Cerebellar nuclear complex (tissue), 1 donor: ENCODE measurements at places on chromosomes 2 and 18.

GRCh38 chr2:150133623-150134022, 353.8 kb downstream of the RND3 start:
- no peak for DNase-seq

- no peak for DNase-seq
Observed at GRCh38 chr18:44818668-44819403, 138.1 kb downstream of the SETBP1 start.

- no peak for DNase-seq
Observed at GRCh38 chr2:219003267-219003634, 10.0 kb upstream of the CRYBA2 start.

- DNase-seq, result no peak
Observed at GRCh38 chr18:77422974-77423867, 173.6 kb downstream of the GALR1 start.

DNA sequence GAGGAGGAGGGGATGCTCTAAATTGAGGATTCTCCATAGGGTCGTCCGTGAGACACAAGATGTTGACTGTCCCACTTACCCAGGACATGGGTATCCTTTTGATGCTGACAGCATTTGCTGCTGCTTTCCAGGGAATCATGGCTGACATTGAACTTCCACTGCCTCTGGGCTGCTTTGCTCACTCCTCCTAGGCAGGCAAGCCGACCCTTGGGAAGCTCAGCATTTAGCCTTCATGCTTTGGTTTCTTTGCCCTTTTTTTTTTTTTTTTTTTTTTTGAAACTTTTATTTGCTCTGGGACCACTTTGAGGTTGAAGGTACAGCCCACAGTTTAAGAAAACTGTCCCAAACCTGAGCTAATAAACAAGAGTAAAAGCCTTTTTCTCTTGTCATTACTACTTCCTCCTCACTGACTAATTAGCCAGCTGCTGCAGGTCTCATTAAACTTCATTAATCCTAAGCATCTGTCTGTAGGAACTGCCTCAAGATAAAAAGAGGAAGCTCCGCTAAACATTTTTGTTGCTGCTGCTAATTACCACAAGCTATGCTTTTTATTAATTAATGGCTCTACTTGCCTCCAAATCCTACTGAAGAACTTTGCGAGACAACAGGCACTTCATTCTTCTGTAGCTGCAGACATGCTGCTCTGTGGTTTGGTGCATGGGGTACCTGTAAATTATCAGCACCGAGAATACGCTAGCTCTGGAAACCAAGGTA, 125.4 kb downstream of the SPTBN1 start:
- no peak for DNase-seq

- DNase-seq, result no peak
Observed at GRCh38 chr2:84919885-84920580, 14.6 kb downstream of the TMSB10 start.

GRCh38 chr2:10688921-10689807, 611 bp downstream of the NOL10 start:
- DNase-seq, result no peak

DNA sequence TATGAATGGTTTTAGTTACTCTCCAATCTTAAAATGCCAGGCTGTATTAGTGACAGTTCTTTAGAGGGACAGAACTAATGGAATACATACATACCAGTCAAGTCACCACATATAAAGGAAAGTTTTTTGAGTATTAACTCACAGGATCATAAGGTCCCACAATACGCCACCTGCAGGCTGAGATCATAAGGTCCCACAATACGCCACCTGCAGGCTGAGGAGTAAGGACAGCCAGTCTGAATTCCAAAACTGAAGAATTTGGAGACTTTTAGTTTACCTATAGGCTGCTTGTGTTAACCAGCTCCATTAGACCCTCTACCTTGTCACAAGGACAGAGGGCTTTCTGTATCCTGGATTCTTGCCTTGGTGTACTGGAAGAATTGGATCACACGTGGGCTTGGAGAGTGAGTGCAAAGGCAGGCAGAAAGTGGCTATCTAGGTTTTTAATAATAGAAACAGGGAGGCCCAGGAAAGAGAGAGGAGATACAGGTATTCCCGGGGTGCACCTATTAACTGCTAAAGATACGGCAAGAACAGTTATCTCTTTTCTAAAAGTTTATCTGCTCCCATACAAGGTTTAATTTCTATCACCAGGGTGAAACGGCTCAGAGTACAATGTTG, 234.9 kb upstream of the CYRIA start:
- DNase-seq, result no peak

DNA sequence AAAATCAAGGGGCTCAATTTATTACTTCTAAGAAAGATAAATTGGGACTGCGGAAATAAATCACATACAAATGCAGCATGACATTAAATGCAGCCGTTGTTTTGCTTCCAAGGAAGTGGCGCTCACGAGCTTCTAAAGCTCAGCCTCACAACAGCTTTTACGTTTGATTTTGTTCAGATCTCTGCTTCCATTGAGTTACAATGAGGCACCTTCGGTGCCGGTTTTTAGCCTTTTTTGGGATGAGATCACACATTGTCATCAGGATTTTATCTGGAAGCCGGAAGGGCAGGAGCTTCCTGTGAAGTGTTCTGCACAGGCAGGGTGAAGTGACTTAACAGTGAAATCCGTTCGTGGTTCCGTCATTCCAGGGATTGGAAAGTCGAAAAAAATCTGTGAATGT, 209.8 kb downstream of the DCDC2C start:
- DNase-seq, result no peak

- DNase-seq, result no peak
Observed at GRCh38 chr2:197502201-197502600, 2.0 kb downstream of the HSPE1 start.

- no peak for DNase-seq
Observed at GRCh38 chr2:172207911-172208310, 105.2 kb upstream of the DLX2 start.

DNA sequence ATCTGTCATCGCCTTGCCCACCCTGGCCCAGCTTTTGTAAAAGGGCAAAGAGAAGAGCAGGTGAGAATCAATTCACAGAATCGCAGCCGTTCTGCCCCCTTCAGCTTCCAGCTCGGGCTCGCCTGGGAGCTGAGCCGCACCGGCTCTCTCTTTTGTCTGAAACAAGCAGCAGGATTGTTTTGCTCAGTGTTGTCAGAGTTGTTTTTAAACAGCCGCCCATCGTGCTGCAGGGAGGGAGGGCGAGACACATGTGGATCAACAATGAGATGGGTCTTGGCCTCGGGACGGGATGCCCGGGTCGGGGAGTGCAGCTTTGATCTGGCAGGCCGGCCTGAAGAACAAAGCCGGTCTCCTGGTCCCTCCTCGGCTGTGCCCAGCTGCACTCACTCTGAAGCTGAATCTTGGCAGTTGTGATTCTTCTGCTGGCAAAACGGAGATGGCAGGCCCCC, 39.7 kb upstream of the HDAC4 start:
- DNase-seq, result no peak

DNA sequence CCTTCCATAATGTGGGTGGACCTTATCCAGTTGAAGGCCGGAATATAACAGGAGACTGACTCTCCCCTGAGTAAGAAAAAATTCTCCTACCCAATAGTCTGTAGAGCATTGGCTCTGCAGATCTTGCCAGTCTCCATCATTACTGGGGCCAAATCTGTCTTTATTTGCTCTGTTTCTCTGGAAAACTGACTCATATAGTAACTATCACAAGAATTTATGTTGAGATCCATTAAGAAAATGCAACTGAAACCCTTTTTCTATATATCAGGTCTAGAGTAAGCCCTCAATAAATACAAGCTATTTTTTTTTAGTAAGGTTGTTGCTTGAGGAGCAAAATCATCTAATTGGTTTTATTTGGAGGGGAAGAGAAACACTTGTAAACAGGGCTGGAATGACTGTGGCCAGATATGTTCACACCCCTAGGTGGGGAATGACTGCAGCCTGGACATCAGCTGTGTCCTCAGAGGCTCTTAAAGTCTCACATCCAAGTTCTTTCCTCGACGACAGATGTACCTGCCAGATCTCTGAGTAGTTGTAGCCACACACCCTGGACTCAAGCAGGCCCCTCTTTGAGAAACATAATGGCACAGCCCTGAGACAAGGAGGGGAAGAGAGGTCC, 339.7 kb downstream of the TNS1 start:
- no peak for DNase-seq

DNA sequence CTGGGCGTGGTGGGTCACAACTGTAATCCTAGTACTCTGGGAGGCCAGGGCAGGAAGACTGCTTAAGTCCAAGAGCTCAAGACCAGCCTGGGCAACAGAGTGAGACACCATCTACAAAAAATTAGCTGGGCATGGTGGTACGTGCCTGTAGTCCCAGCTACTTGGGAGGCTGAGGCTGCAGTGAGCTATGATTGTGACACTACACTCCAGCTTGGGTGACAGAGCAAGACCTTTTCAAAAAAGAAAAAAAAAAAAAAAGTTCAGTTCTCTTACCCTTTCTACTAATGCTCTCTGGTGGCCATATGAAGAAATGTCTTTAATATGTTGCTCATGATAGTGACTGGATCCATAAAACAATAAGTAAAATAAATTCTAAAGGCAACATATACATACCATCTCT, 14.9 kb downstream of the TYW5 start:
- DNase-seq, result no peak

DNA sequence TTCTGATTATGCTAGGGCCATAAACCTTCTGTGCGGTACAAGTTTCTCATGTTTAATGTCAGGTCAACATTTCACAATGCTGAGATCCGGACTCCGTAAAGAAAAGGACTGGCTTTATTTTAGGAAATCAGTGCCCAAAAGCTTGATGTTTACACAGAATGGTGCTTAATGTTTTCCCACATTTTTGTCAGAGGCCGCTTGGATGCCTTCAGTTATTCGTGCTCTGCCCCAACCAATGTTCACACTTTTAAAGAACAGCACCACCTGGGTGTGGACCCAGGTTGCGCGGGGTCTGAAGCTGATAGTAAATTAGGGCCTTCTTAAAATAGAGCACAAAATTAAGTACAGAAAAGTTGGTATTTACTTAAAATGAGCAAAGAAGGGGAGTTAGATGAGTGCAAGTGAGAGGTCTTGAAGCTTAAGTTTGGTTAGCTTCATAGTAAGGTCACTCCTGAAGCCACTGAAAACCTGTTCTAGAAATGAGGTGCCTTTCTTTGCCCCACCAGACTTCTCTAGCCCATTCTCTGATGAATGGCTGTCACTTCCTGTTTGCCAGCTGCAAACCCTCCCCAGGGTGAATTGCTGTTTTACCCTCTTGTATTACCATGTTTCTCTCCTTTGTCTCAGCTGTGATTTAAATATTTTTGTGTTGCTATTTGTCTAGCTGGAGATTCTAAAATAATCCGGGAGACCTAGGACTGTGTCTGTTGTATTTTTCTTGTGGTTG, 20.5 kb downstream of the SLC3A1 start:
- DNase-seq, result no peak

GRCh38 chr2:216553482-216554240, 55.0 kb downstream of the RPL37A start:
- peak; percentile 14 for DNase-seq

DNA sequence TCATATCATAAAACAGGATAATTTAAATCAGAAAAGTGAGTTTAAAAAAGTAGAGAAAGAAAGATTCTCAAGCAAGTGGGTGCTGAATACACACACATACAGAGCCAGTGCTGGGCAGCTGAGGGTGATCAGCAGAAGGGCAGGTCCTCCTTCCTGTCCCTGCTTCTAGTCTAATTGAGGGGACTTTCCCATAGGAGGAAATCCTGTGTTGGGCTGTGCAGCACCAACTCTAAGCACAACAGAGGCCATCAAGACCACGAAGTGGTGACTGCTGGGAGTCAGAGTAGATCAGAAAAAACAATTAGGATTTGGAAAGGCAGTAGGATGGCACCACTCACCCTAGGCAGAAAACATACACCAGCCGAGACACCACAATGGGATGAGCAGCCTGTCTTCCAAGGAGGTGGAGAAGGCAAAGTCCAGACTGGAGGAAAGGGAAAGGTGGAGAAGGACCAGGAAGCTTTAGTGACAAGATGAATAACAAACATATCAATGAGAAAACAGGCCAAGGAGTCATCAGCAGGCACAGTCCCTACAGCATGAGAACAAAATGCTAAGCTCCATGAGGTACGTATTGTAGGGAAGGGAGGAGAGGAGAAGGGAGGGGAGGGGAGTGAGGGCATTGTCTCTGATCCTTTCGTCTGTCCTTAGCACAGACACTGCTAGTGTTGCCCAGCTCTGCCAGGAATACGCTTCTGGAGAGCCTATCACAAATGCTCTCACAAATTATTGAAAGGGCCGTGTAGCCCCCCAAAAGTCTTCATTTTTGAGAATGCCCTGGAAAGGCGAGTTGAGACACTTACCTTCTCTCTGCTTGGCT, 16.7 kb upstream of the MSGN1 start:
- DNase-seq, result no peak

- no peak for DNase-seq
Observed at GRCh38 chr2:71962911-71963694, 184.6 kb downstream of the CYP26B1 start.

- peak; percentile 85 for DNase-seq
Observed at GRCh38 chr2:235414422-235414821, 79.4 kb upstream of the AGAP1 start.

DNA sequence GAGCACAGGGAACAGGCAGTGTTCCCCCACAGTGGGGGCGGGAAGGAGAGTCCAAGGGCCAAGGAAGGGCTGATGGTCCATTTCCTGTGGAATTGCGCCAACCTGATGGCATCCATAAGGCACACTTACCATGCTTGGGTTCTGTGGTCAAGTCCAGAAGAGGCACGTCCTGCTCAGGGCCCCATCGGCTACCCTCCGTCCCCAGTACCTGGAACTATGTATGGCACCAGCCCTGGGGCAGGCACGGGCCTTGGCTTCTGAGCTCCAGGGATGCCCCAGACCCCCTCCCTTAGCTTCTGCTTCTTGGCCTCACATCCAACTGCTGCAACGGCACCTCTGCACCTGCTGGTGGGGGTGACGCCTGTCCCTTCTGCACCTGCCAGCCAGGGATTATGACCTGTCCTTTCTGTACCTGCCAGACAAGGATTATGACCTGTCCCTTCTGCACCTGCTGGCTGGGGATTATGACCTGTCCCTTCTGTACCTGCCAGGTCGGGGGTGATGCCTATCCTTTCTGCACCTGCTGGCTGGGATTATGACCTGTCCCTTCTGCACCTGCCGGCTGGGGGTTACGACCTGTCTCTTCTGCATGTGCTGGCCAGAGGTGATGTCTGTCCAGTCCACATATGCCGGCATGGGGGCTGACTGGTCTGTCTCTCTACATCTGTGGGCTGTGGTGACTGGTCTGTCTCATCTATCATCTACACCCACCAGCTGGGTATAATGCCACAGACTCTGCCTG, 45.4 kb upstream of the SNTG2 start:
- DNase-seq, result no peak

DNA sequence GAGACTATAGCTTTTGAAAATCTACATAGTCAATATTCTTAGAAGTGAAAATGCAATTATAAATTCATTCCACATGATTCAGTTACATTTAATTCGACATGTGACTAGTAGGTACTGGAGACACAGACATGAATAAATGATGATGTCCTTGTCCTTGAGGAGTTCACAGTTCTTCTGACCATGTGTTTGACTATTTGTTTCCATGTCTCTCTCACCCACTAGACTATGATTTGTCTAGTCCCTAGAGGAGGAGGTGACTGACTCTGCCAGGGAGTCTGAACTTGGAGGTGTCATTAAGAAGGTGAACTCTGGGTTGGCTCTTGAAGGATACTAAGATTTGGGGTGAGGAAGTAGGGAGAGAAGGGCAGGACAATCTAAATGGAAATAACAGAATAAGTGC, 20.7 kb upstream of the UGP2 start:
- DNase-seq, result no peak
